ENCODE measurements at places on chromosomes 1 and 21.

DNA sequence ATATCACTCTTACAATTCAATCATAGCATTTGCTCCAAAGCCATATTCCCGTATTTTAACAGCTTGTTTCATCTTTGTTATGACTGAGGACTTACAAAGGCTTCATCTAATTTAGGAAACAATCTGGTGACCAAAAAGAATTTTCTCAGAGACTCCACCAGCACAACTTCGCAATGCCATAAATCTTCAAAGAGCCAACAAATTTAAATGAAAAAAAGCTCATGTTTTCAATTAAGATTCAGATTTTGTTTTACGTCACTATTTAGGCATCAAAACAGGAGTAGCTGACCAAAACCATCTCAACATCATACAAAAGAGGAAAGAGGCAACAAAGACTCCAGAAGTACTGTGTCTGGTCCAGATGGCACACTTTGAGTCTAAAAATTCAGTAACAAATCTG is 373.3 kb downstream of the TTLL7 start:
- DNase-seq = no peak

DNA sequence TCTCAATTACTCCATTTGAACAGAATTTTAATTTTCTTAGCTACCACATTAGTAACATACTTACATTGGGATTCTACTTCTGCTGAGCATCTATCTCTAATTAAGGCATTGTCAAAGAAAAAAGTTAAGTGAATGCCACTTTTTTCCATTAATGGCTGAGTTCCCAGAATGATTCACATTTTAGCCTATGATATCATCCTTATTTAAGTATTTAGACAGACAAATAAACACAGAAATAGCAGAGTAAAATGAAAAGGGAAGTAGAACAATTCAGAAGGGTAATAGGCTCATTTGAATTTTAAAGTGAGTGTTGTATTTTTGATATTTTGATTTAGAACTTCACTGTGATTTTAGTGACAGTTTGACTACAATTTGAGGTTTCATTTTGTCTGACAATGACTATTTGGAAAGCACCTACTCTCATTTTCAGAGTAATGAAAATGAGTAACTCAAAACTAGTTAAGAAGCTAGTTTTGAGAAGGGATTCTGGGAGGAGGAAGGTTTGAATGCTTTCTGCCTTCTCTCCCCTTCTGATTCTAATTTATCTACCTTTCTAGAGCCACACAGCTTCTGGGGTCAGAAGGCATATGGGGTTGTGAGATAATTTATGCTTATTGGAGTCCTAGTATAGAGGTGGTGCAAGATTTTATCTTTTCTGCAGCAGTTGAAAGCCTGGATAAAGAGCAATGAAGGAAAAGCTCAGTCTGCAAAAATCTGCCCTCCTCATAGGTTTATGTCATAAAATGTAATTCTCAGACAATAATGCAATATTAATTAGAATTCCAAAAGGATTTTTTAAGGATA is 15.5 kb downstream of the LYPLAL1 start:
- peak; percentile 72 for DNase-seq

- DNase-seq = peak; percentile 98
These were observed 705 bp upstream of the SLC50A1 start for GRCh38 chr1:155134880-155135414.

DNA sequence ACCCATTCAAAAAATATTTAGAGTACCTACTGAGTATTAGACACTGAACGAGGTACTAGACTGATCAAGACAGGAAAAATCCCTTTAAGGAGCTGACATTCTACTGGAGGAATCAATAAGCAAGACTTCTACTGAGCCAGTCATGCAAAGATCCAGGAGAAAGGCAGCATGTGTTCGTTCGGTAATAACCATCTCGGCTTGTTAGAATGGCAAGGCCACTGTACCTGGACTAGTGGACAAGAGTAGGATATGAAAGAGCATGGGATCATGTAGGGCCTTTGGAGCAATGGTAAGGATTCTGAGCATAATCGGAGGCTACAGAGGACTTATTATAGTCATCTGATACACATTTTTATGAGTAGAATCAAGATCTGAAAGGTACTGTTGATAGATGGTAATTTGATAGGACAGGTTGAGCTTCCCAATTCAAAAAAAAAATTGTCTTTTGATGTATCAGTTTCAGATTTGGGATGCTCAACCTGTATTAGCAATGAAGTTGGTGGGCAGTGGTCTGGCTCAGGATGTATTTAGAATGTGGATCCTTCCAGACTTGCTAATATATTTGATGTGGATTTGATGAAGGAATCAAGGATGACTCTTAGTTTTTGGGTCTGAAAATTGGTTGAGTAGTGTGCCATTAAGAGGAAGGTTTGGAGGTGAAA is 2.3 kb downstream of the COX20 start:
- no peak for DNase-seq
